OCI-M1 (cell line): ENCODE measurements at places on chromosomes 1 and 21.

- no peak for DNase-seq
These were observed 749 bp downstream of the SEC16B start for GRCh38 chr1:177969109-177969508.

- no peak for DNase-seq
These were observed 62.9 kb upstream of the HP1BP3 start for GRCh38 chr1:20850021-20850420.

DNA sequence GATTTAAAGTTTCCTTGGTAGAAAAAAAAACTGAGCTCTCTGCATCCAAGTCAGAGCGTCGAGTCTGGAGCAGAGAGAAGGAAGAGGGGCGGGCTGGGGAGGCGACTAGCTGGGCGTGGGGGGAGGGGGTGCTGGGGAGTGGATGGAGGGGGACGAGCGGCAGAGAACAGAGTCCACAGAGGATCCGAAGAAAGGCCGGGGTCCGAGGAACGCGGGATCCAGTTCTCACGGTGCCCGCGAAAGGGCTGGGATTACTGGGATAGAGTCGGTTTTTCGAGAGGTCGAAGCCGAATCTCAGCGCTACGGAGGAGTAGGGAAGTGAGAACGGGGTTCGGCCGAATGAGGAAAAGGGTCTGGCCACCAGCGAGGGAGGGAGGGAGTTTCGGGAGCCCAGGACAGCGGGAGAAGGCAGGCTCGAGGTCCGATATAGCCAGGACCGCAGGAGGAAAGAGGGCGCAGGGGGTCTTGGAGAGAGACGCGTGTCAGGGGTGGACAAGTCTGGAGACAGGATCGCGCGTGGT lies 665 bp downstream of the DAB1 start:
- no peak for DNase-seq

DNA sequence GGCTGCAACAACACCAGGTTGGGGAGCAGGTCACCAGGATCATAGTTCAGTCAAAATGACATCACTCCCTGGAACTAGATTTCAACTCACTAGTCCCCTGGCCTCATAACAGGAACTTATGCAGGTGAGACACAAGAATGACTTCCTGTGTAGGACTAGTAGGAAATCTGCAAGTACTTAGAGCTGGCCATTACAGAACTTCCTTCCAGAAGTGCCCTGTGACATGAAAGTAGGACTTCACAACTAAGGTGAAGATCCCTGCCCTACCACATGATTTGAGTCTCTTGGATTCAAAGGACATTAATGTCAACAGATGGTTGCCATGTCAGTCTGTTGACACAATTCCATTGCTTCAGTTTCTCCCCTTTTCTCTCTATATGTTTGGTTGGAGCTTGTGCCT lies 223.1 kb downstream of the RPS6KC1 start:
- no peak for DNase-seq

DNA sequence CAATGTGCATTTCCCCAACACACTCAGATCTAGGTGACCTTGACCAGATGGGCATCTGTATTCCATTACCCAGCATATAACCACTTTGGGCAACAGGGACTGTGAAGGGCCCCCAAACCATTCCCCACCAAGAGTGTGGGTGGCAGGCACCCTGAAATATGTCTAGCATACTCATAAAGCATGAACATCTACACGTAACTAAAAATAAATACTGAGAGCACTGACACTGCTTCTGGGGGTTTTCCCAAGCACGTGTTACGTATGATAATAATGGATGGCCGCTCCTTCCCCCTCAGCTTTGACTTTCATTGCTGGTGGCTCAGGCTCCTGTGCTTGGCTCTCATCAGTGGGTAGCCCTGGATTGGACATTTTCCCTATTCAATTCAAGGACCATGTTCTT lies 39.1 kb downstream of the IGSF3 start:
- no peak for DNase-seq

GRCh38 chr1:35559317-35559944 lies 1.8 kb downstream of the NCDN start:
- DNase-seq: no peak

- DNase-seq: no peak
These were observed 120.9 kb downstream of the PPIAL4G start for GRCh38 chr1:148362216-148362611.

- peak; percentile 83 for DNase-seq
These were observed 29.8 kb upstream of the NCAM2 start for GRCh38 chr21:20968391-20968790.

DNA sequence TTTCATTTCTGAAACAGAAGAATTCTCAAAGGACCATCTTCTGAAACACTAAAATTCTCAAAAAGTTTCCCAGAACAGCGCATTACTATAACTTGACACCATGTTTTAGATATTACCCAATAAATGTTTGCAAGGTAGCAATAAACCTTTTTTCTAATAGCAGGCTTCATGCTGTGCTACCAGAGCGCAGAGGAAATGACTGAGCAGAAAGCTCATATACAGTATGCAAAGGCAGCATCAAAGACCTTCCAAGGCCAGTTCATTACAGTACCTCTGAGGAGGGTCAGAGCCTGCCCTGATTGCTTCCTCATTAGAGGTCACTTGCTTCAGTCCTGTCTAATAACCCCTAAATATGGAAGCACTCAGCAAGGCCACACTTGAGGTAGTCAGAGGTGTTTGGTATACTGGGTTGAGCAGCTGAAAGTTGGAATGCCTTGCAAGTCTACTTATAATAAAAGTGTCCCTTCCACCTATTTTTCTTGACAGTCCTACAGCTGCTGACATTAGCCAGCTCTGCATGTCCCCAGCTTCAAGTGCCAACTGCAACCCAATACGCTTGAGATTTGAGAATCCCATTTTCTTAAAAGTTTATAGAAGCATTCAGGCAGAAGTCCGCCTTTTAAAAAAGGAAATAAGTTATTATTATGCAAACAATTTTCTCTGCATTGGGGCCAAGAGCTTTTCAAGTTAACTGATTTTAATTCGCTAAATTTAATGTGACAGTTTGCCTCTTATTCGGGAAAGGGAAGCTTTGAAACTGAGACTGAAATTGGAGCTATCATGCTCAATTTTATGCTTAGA lies 207.2 kb downstream of the ZC3H11B start:
- DNase-seq: no peak

DNA sequence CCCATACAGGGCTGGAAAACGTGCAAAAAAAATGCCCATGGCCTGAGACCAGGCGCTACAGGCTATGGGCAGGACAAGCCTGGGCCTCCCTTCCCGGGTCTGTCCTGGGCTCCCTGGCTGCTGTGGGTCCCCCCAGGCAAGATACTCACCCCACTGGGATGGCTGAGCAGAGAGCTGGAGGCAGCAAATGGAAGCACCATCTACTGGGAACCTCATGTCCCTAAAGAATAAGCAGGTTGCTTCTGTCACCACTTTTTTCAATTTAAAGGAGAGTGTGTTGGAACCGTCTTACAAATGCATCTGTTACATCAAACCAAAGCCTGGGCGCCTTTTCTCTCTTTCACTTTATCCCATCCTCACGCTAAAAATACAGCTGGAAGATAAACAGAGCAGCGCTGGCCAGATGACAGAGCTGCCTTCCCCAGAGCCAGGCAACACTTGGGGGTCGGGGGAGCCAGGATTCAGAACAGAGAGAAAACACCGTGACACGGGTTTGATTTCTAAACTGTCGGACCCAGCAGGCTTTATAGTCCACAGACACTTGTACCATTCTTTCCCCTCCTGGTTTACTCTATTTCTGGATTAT lies 262.1 kb upstream of the VAMP3 start:
- no peak for DNase-seq

DNA sequence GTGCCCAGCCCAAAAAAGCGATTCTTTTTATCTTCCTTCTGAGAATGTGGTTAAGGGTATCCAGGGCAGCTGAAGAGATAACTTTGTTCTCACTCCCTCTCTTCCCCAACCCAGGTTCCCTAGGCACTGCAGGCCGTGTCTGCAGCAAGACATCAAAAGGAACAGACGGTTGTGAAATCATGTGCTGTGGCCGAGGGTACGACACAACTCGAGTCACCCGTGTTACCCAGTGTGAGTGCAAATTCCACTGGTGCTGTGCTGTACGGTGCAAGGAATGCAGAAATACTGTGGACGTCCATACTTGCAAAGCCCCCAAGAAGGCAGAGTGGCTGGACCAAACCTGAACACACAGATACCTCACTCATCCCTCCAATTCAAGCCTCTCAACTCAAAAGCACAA lies 11.4 kb downstream of the WNT2B start:
- peak; percentile 25 for DNase-seq

DNA sequence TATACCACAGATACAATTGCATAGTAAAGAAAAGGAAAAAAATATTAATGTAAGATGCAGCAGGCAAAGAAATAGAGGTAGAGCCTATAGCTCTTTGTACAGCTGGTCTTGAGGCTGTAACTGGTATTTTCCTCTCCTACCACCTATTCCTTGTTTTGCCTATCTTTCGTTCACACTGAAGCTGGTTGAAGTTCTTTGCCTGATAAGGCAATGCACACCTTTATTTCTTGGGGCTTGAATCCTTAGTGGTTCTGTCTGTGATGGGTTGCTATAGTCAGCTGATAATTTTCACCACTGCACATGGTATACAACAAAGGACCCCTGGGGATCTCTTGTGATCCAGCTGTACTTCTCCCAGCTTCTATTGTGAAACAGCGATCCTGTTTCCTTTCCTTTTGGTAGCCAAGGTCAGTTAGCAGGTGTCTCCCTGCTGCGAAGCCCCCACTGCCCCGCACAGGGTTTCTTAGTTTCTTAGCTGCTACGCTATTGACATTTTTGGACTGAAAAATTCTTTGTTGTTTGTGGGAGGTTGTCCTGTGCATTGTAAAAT lies 9.9 kb upstream of the TSNAX start:
- DNase-seq: no peak

DNA sequence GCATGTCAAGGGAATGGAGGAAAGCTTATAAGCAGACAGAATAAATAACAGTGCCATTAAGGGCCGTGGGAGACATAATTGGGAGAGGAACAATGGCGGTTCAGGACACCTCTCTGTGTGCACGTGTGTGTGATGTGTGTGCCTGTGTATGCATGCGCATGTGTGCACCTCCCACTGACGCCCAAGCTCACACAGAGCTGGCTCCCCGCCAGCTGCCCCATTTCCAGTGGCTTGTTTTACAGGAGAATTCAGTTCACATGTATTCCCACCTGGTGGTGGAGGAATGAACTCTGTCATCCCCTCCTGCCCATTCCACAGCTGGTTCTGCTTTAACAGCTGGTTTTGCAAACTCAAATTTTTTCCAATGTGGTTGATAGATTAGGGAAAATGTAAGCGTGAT lies 262.2 kb downstream of the AJAP1 start:
- no peak for DNase-seq

GRCh38 chr1:15139654-15140350 lies 13.7 kb upstream of the TMEM51 start:
- peak; percentile 6 for DNase-seq

DNA sequence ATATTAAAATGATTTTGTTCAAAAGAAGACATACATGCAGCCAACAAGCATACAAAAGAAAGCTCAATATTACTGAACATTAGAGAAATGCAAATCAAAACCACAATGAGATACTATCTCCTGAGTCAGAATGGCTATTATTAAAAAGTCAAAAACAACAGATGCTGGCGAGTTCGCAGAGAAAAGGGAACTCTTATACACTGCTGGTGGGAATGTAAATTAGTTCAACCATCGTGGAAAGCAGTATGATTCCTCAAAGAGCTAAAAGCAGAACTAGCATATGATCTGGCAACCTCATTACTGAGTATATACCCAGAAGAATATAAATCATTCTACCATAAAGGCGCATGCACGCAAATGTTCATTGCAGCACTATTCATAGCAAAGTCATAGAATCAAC lies 126.0 kb upstream of the HMCN1 start:
- no peak for DNase-seq

GRCh38 chr1:157047062-157047410 lies 1.5 kb upstream of the ARHGEF11 start:
- no peak for DNase-seq

DNA sequence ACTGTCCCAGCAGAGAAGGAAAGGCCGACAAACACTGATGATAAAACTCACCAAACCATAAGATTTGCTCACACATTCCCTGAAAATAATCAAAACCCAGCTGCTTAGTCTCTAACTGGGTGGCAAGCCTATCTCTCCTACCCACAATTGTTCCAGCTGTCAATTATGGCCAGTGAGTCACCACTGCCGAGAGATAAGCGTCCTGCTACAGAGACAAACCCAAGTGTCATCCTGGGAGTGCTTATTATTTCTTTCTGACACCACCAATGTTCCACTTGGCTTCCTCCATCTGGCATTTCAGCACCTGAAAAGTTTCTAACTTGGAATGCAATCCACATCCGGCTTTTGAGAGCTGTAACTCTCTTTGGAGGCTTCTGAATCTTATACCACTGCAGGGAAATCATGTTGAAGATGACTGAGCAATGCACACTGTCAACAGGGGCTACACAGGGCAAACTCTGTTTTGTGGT lies 51.5 kb upstream of the VAV3 start:
- peak; percentile 95 for DNase-seq

DNA sequence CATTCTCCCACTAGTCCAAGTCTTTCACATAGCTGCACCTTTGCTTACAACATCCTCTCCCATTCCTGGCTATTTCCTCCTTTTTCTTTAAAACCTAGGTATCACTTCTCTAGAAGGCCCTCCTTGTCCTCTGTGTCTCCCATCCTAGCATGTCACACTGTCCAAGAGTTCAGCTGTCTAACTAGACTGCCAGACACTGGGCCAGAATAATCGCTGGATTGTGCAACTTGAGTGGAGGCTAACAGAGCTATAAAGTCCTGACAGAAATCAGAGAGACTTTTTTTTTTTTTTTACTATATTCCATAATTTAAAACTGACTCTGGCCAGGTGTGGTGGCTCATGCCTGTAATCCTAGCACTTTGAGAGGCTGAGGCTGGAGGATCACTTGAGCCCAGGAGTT lies 4.2 kb upstream of the ANGPTL7 start:
- no peak for DNase-seq

DNA sequence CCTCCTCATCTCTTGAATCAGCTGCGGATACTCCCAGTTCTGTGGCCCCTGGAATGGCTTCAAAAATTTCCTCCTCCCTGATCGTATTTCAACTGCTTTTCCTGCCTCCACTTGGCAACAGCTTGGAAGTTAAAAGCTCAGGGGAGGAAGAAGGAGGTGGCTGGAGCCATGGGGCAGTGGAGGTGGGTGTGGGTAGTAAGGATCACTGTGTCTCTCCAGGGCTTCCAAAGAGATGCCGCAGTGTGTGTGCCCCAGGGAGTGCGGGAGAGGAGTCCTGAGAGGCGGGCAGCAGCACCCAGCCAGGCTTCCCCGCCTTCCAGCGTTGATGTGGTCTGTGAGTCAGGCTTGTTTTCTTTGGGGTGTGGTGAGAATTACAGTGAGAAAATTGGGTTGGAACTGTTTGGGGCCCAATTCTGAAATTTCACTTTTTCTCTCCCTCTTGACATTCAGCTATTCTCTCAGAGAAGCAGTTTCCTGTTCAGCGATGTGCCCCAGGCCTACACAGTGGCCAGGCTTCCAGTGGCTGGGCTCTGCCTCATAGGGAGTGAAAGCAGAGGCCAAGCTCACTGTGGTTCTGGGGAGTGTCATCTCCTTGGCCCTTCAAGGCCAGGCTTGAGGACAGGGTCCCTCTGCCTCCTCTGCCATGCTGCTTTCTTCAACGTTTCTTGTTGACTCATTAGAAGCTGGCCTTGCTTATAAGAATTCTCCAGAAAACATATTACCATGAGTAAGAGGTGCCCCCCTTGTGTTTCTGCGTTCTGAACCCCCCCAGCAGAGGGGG lies 69.0 kb downstream of the PGM1 start:
- DNase-seq: no peak
